Stimulated activated CD4-positive, alpha-beta T cell treated with anti-CD3 and anti-CD28 coated beads, Interleukin-2, amount 100 ng/mL, for 48 hours (primary cell): ENCODE measurements at places on chromosomes 1 and 21.

- DNase-seq, result no peak
Measured at GRCh38 chr1:65421351-65422025, 1.0 kb downstream of the LEPR start.

GRCh38 chr1:59641836-59642235, 172.9 kb upstream of the HOOK1 start:
- no peak for DNase-seq

DNA sequence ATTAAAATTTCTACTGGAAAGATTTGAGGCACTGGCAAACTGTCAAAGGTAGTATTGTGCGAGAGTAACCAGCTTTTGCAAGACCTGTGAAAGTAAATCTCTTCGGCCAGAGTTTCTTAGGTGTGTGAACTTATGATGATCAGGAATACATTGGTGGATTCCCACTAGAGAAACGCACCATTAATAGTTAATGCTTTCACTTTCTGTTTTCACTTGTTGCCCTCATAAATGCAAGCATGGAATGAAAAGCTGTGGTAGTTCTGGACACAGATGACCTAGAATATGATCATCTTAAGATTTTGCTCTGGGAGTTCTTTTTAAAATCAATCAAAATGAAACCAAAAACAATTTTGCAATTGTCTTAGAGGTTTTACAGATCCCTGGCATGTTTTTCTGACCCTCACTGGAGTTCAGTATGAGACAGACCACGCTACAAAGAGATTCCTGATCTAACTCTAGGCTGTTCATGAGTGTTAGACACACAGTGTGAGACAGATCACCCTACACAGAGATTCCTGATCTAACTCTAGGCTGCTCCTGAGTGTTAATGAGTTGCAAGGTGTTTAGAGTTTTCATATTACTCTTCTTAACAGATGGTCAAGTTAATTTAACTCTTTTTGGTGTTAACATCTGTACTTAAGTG, 98.8 kb downstream of the SDCCAG8 start:
- DNase-seq, result no peak

DNA sequence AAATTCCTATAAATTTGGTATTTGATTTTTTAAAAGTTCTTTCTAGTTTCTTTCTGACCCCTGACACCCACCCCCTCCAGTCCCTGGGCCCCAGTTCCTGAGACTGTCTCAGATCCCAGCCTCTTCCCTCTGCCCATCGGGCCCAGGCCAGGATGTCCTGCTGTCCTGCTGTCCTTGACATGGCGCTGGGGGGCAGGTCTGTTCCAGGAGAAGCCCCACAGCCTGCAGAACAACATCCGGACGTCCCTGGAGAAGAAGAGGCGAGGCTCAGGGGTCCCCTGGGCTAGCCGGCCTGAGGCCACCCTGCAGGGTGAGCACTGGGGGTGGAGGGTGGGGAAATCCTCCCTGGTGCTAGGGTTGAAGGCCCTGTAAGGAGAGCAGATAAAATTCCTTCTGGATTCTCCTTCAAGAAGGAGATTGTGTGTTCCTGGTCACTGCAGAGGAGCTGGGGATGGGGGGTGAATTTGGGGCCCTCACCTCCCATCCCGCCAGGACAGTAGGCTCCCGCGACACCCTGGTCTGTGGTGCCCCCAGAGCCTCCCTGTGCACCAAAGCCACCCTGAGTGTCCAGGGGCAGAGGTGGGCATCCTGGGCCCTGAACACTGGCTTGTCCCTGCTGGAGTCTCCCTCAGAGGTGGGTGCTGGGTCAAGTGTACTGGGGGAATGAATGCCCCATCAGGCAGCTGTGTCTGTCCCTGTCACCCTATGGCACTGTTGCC, 45.0 kb downstream of the DISP3 start:
- no peak for DNase-seq

GRCh38 chr1:113768916-113769600, 9.8 kb upstream of the PHTF1 start:
- no peak for DNase-seq

GRCh38 chr1:55559842-55560241, 344.7 kb upstream of the USP24 start:
- DNase-seq, result no peak

DNA sequence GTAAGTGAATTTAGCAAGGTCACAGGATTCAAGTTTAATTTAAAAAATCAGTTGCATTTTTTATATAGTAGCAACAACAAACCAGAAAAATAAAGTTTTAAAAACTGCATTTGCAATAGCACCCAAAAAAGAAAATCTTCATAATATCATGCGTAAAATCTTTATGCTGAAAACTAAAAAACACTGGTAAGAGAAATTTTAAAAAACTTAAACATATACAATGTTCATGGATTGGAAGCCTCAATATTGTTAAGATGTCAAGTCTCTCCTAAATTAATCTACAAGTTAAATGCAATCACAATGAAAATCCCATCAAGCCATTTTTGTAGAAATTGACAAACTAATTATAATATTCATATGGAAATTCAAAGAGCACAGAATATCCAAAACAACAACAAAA, 65.6 kb downstream of the ENAH start:
- no peak for DNase-seq

GRCh38 chr1:230867903-230868735, at the start of gene C1orf198:
TSS of gene C1orf198 (minus strand) at chr1:230868521. CDS start at chr1:230868512, 9 bp downstream.
- peak; percentile 72 for DNase-seq

DNA sequence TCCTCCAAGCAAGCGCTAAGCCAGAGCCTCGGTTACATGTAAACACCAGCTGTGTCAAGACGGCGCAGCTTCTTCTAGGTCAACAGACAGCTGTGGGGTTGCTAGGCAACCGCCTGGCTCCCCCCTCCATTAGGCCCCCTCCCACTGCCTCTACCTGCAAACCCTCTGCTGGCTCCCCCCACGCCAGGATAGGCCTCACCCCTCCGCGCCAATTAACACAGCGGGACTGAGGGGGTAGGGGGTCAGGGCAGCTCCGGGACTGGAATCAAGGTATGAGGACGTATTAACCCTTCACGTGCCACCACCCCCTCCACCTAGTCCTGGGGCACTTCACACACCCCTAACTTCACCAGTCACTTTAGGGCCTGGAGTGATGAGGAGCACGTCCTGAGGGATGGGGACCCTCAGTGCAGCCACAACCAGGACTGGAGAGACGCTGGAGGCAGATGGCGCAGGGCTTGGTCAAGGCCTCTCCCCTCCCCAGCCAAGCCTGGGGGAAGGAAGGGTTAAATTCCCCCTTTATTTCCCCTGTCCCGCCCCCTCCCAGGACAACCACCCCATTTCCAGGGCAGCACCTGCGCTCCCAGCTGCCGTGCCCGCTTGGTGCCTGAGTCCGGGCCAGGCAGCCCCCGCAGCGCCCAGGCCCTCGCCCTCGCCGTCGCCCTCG, 37.4 kb upstream of the WASF2 start:
- no peak for DNase-seq

DNA sequence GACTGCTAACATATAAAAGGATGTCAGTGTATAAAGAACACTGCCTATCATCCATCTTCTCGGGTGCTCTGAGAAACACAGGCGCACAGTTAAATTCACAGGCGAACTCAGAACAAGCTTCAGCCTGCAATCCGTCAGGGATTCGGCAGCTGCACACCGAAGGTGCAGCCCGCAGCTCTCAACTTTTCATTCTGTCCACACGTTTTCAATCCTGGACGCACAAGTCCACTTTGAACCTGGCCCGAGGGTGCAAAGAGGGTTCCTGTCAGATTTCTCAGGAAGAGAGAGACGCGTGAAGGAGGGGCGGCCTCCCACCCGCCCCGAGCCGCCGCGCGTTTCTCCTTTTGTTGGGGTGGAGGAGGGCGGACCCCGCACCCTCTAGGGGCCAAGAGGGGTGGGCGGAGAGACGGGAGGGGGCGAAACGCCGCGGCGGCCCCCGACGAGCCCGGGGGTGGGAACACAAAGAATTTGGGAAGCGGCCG, 724 bp downstream of the DOCK7 start:
- peak; percentile 16 for DNase-seq

DNA sequence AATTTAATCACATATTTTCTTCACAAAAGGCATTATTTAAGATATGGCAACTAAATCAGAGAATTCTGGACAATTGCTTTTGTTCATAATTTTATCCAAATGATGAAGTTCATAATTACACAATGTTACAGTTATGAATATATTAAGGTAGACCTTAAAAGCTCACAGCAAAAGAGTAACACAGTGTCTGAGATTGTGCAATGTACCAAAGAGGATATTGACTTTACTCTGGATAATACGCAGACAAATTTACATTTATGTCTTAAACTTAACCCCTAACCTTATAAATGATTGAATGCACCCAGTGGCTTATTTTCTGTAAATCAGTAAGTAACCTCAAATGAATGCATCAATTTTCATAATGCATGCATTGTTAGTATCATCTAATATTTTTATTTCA, 216.2 kb upstream of the SAMSN1 start:
- DNase-seq, result no peak

- DNase-seq, result no peak
Measured at GRCh38 chr1:21165646-21166045, 11.1 kb downstream of the EIF4G3 start.

GRCh38 chr1:229094476-229095311, 176.2 kb upstream of the RAB4A start:
- DNase-seq, result no peak

DNA sequence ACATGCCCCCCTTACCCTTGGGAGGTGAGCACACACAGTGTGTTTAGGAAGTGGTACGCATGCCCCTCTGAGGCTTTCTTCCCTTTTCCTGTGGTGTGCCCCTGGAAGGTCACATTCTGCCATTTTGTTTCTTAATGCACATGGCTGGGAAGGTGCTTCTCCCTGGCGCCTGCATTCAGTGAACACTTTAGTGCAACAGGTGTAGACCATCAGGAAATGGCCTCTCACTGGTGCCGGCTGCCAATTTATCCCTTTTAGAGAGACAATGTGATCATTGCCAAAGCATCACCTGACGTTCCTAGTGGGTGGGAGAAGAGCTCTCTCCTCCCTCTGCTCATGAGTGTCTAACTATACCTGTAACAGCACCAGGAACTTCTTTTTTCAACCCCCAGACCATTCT, 51.8 kb upstream of the PDE9A start:
- DNase-seq, result no peak
